ENCODE measurements at places on chromosomes 4 and X.
A peak's percentile ranks its signal among the peaks of the same experiment; 100 is the strongest.

- no peak for DNase-seq
Observed at GRCh38 chrX:50471390-50471789, 765 bp upstream of the DGKK start.

DNA sequence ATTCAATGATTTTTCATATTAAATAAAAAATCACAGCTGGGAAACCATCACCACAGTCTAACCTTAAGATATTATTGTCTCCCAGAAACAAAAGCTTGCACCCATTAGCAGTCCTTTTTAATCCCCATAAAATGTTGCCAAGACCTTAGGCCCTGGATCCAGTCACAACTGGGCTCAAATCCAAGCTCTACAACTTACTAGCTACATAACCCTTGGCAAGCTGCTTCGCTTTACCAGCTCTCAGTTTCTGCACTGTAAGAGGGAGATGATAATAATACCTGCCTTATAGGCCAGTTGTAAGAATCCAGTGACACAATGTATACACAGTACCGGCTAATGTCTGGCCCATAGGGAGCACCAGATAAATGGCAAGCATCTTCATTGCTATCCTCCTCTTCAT, 400.9 kb upstream of the FGF13 start:
- DNase-seq: no peak

DNA sequence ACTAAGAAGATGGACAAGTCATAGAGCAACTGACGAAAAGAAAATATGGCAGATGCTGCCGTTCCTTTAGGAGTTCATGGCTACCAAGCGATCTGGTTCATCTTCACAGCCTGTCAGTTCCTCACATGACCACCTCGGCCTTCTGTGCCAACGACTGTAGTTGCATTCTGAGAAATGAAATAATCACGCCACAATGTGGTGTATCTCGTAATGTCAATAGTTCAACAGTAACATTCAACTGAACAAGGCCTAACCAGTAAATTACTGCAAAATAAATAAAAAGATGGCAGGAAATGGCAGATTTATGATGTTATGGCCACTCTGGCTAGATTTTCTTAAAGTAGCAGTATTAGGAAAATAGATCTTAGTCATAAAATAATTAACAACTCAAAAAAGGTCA, 4.4 kb downstream of the GPRIN3 start:
- DNase-seq: no peak

- DNase-seq: no peak
Observed at GRCh38 chr4:57090079-57090478, 20.1 kb downstream of the IGFBP7 start.

GRCh38 chrX:41014776-41015360, 70.4 kb upstream of the USP9X start:
- DNase-seq: no peak

GRCh38 chr4:154985673-154986072, 204.6 kb downstream of the RBM46 start:
- DNase-seq: no peak

GRCh38 chr4:65265526-65265925, 404.8 kb downstream of the EPHA5 start:
- no peak for DNase-seq

GRCh38 chrX:121496966-121497365, 449.6 kb downstream of the GLUD2 start:
- no peak for DNase-seq

- no peak for DNase-seq
Observed at GRCh38 chrX:109654516-109655109, 29.6 kb upstream of the KCNE5 start.

- DNase-seq: no peak
Observed at GRCh38 chr4:31548021-31548420, 827.9 kb downstream of the PCDH7 start.

DNA sequence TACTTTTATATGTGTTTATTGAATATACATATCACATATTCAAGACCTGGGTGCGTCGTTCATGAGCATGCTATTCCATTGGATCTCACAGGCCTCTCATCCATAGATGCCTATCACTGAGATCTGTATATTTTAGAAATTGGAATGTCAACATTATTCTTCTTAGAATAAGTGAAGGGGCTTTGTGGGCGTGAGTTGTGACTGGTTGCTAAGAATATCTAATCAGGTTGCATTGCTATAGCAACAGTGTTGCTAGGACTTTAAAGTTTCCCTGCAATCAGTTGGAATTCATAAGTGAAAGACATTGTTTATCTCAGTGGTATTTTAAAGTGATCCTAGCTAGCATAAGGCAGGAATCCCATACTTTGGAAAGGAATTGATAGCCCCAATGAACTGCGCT, 36.7 kb upstream of the ANK2 start:
- DNase-seq: no peak

DNA sequence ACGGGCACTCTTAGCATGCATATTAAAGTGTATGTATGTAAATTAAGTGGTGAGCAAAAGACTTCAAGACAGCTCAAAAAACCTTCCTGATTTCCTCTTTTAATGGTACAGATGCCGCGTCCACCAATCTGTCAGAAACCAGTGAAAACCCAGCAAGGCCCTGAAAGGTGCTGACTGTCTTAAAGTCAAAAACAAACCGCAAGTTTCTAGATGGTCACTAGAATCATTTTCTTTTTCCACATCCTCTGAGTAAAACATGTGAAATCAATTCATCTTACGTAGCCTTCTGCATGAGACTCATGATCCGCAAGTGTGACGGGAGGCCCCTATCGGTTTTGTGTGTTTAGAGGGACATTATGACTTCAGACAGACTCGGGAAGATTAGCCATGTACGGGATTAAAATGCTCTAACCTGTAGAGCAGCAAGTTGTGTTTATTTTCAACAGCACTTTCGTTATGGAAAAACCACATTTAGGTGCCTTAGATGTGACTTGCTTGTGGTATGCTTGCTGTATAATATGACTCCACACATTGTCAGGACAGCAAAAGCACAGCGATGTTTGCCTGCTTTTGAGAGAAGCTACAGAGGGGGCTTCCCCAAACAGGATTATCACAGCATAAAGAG, 88.2 kb upstream of the STS start:
- peak; percentile 80 for DNase-seq

- DNase-seq: no peak
Observed at GRCh38 chr4:138572007-138572406, 329.9 kb upstream of the SLC7A11 start.

- no peak for DNase-seq
Observed at GRCh38 chrX:63652086-63652765, 132.8 kb downstream of the ARHGEF9 start.

GRCh38 chr4:26953366-26953765, 92.7 kb downstream of the STIM2 start:
- DNase-seq: no peak

GRCh38 chrX:97309487-97310116, 425.9 kb downstream of the RPA4 start:
- DNase-seq: no peak

GRCh38 chr4:56806666-56807065, 14.8 kb downstream of the SPINK2 start:
- DNase-seq: no peak

Measured in GM06990 (cell line).